ENCODE measurements at places on chromosomes 11 and 22. TPM values are rescaled to one million over a fixed set of nuclear protein-coding genes. Genes with fewer than 3 reads are reported as not detected.

Gene GTSE1
- 20.0 TPM for polyA plus RNA-seq

GRCh38 chr11:108167624-108168023 lies 46.3 kb downstream of the ACAT1 start:
- DNase-seq: no peak

- DNase-seq: no peak
These were observed 19.2 kb downstream of the NTM start for GRCh38 chr11:131389582-131389981.

DNA sequence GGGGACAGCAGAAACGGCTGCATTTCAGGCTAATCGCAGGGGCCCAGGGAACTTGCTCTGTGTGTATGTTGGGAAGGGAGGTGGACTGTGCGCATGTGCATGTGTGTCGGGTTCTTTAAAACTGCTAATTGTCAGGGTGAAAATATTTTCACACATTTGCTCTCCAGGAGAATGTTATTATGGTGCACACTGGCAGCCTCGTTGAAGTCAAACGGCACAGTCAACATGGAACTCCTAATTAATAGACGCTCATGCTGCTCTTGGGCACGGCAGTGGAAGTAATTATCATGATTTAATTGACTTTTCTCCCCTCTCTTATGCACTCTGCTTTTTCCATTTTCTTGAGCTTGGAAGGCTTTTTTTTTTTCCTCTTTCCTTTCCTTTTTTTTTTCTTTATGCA lies 92.6 kb downstream of the TSPAN18 start:
- DNase-seq: no peak

- no peak for DNase-seq
These were observed 190.5 kb upstream of the MTMR2 start for GRCh38 chr11:96114178-96115064.

Gene MUC5B
- 0.74 TPM for polyA plus RNA-seq

Gene BTBD18
- 0.06 TPM for polyA plus RNA-seq

DNA sequence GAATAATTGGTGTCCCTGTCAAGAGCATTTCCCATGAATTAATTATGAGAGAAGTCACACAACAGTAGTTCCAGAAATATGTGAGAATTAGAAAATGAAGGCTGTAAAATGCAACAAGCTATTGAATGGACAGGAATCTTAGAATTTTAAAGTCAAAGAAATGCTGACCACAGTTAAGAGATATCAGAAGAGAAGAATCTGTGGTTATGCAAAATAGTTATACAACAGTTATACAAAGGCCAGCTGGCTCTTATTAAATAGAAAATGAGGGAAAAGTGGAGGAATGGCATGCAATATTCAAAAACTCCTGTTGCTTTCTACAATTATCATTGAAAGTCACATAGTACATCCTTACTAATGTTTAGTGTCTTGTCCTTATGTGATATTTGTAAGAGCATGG lies 27.4 kb downstream of the CASP12 start:
- DNase-seq: no peak

- no peak for DNase-seq
These were observed 26.5 kb downstream of the OTOG start for GRCh38 chr11:17573526-17573925.

DNA sequence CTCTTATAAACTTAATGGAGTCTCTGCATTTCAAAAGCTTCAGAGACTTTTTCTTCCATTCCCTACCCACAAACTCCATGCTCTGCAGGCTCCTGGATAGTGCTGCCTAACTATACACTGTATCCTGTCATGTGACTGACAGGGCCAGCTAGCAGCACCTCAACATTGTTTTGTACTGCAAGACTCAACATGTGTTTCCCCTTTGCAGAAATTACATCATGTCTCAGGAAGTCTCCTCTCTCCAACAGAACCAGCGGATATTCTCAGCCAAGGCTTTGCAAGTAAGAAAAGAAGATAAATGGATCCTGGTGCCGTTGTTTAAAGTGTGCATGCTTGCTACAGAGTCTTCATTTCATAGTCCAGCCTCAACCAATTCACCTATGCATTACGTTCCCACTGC lies 164.0 kb upstream of the UBASH3B start:
- no peak for DNase-seq

GRCh38 chr11:86143087-86144030 lies 74.5 kb upstream of the PICALM start:
- DNase-seq: no peak

- no peak for DNase-seq
These were observed 52.0 kb upstream of the SPATA19 start for GRCh38 chr11:133897331-133897650.

DNA sequence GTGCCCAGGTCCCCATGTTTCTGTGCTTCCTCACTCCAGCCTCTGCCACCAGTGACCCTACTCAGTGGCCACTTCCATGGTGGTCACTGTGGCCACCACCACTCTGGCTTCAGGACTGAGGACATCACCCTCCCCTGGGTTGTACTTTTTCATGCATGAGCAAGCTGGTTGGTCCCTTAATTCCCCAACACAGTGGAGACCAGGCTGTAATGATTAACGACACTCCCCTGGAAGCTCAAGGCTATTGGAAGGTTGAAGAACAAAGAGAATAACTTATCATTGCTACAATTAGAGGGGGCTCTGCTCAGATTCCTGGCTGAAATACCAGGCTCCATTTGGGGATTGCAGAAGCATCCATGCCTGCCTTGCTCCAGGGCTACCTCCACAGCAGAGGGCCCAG lies 10.5 kb downstream of the PLAAT4 start:
- no peak for DNase-seq

- DNase-seq: no peak
These were observed 77.6 kb downstream of the MIAT start for GRCh38 chr22:26735019-26735409.

Data from left renal pelvis (tissue), 4 donors.